Suppressor macrophage treated with lipopolysaccharide for 1 hour (primary cell): ENCODE measurements at places on chromosomes 13 and 19.

GRCh38 chr19:49981603-49982593, 20.9 kb upstream of the SIGLEC11 start:
- DNase-seq: no peak

DNA sequence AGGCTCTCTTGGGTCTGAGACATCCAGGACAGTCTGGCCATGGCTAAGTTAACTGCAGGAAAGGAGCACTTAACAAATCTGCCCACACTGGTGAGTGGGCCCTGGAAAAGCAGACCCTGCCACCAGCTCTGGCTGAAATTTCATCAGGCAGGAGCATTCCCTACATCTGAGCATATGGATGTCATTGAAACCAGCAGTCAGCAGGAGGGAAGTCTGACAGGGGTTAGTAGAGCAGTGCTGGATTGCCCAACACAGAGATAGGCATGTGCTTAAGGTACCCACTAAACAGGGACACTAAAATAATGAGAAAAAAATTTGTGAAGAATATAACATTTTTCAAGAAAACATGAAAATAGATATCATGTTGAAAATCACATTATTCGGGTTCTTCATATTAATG, 13.6 kb upstream of the ACOD1 start:
- no peak for DNase-seq

DNA sequence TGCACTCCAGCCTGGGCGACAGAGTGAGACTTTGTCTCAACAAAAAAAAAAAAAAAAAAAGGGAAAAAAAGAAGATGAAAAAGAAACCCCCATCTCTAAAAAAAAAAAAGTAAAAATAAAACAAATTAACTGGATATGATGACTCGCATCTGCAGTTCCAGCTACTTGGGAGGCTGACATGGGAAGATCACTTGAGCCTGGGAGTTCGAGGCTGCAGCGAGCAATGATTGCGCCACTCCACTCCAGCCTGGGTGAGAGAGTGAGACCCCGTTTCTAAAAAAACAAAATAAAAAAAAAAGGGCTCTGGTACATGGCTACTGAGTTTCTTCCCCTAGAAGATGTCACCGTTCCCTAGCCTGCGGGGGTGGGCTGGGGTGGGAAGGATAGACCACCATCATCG, 2.4 kb upstream of the CATSPERG start:
- DNase-seq: no peak

- DNase-seq: no peak
These were observed 60.3 kb downstream of the MIPEP start for GRCh38 chr13:23828866-23829265.

GRCh38 chr13:96687191-96687590, 307.1 kb downstream of the OXGR1 start:
- DNase-seq: no peak

GRCh38 chr19:41328842-41329225, 18.9 kb downstream of the CCDC97 start:
- DNase-seq: peak; percentile 88
